ENCODE measurements at places on chromosomes 13 and 19. TPM values are rescaled to one million over a fixed set of nuclear protein-coding genes. Genes with fewer than 3 reads are reported as not detected.
A peak's percentile ranks its signal among the peaks of the same experiment; 100 is the strongest.

Gene B3GNT3
- total RNA-seq, result 0.13 TPM

Gene FUT1
- total RNA-seq, result 6.9 TPM

Gene SAFB
- total RNA-seq, result 151 TPM

Gene NOTCH3
- total RNA-seq, result 203 TPM

Gene TEX29
- total RNA-seq, result 0.44 TPM

DNA sequence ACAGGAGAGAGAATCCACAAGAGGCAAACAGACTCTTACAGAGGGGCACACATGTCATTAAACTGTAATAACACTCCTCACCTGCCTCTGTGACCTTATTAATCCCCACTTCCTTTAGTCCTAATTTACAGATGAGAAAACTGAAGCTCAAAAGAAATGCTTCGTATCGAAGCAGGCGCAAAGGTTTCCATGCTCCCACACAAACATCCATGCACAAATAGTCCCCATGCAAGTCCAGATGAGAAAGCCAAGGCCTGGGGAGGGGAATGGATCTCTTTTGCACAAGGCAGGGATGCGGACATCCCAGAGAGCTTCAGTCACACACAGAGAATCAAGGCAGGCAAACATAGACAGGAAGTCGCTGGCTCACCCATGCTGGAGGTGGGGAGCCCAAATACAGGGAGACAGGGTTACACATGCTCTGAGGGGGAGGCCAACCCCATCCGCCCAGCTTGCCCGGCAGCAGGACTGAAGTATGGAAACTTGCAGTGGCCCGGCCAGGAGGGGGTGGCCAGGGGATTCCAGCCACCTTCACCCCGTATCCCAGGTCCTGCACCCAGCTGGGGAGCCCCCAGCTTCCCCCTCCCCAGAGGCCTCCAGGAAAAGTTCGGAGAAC, 468 bp downstream of the S1PR5 start:
- peaks cover 8% of the 10 kb centered on the region for H3K4me1 ChIP-seq
- DNase-seq, result no peak
- H3K27ac ChIP-seq, result no peak overlapping the region
- peaks cover 56% of the 10 kb centered on the region for H3K27me3 ChIP-seq
- H3K36me3 ChIP-seq, result no peaks in the 10 kb centered on the region
- H3K4me3 ChIP-seq, result peak overlapping the region; percentile 67

DNA sequence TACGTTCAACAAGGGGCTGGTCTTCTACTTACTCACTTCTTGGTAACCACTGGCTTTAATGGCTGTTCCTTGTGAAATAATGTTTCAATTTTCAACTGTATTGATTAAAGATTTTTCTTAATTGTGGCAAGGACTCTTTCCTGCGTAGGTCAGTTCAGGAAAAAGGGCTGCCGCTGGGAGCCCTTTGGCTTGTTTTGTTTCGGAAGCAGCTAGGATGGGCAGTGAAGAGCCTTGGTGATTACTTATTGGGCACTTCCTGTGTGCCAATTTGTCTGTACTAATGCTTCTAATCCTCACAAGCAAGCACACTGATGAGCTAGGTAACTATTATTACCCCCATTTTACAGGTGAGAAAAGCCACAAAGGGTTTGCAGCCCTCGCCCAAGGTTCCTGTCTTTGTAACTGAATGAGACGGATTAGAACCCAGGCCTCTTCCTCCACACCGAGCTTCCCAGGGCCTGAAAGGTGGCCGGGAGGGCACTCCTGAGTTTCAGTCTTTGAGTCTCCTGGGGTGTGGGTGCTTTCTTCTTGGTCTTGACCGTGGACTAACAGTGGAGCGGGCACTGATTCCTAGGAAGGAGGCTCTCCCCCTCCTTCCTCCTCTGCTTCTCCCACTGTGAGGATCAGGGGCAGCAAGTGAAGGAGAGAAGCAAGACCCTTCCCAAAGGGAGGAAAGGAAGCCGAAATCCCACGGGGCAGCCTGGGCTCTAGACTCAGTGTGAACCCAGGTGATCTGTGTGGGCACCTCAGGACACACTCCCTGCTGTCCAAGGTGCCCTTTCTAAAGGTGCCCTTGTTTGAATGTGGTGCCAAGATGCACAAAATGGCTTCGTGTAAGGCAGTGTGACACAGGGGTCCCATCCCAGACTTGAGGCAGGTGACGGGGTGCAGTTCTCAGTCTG, 3.7 kb downstream of the COL4A2 start:
- peaks cover 26% of the 10 kb centered on the region for H3K4me1 ChIP-seq
- DNase-seq, result no peak
- H3K36me3 ChIP-seq, result peaks cover 4% of the 10 kb centered on the region
- H3K4me3 ChIP-seq, result no peak overlapping the region
- H3K27me3 ChIP-seq, result peaks cover 6% of the 10 kb centered on the region

DNA sequence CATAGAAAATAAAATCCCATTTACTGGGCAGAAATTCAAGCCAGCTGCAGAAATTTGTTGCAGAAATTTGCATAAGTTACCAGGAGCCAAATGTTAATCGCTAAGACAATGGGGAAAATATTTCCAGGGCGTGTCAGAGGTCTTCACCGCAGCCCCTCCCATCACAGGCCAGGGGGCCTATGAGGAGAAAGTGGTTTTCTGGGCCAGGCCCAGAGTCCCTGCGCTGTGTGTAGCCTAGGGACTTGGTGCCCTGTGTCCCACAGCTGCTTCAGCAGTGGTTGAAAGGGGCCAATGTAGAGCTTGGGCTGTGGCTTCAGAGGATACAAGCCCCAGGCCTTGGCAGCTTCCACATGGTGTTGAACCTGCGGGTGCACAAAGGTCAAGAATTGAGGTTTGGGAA, 278.9 kb upstream of the PCDH9 start:
- no peak overlapping the region for H3K27ac ChIP-seq
- DNase-seq, result no peak
- H3K27me3 ChIP-seq, result no peaks in the 10 kb centered on the region
- H3K4me1 ChIP-seq, result no peaks in the 10 kb centered on the region
- no peaks in the 10 kb centered on the region for H3K36me3 ChIP-seq
- no peak overlapping the region for H3K4me3 ChIP-seq

DNA sequence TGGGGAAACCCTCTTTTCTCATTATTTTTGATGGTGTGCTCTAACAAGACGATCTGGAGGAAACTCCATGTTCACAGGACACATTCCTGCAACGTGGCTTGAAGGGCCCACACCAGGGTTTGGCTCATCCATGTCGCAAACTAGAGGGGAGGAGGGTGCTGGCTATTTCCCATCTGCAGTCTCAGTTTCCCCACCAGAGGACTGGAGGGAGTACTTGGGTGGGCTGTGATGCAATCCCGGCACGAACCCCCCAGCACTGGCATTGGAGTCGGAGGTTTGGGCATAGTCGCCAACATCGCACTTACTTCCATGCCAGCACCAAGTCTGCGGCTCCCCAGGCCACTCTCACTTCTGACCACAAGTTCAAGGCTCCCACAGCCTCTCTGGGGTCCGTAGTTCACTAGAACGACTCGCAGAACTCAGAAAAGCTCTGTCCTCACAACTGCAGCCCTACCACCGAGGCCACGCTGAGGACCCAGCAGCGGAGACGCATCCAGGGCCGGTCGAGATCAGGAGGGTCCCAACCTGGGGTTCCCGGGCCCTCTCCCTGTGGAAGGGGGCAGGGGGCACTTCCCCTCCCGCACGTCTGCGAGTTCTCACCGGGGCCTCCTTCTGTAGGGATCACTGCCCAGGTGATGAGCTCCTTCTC, 165.6 kb upstream of the SOX1 start:
- no peak overlapping the region for H3K27ac ChIP-seq
- no peaks in the 10 kb centered on the region for H3K4me1 ChIP-seq
- H3K4me3 ChIP-seq, result no peak overlapping the region

DNA sequence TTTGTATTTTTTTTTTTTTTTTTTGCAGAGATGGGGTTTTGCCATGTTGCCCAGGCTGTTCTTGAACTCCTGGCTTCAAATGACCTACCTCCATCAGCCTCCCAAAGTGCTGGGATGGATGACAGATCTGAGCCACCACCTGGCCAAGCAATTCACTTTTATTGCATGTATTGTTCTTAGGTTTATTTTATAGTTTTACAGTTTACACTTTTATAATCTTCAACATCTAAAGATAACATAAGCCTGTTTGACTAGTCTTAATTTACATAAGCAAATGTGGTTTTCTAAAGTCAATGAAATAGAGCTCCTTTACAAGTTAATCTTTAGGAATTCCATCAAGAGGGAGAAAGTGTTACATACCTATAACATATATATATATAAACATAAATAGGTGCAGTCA, 9.5 kb upstream of the MPV17L2 start:
- no peak for DNase-seq
- no peak overlapping the region for H3K4me3 ChIP-seq
- H3K27me3 ChIP-seq, result no peaks in the 10 kb centered on the region
- H3K4me1 ChIP-seq, result no peaks in the 10 kb centered on the region

GRCh38 chr13:82176751-82177150, 1705.5 kb downstream of the SLITRK1 start:
- no peak for DNase-seq
- no peak overlapping the region for H3K4me3 ChIP-seq
- H3K27ac ChIP-seq, result no peak overlapping the region
- no peaks in the 10 kb centered on the region for H3K27me3 ChIP-seq

DNA sequence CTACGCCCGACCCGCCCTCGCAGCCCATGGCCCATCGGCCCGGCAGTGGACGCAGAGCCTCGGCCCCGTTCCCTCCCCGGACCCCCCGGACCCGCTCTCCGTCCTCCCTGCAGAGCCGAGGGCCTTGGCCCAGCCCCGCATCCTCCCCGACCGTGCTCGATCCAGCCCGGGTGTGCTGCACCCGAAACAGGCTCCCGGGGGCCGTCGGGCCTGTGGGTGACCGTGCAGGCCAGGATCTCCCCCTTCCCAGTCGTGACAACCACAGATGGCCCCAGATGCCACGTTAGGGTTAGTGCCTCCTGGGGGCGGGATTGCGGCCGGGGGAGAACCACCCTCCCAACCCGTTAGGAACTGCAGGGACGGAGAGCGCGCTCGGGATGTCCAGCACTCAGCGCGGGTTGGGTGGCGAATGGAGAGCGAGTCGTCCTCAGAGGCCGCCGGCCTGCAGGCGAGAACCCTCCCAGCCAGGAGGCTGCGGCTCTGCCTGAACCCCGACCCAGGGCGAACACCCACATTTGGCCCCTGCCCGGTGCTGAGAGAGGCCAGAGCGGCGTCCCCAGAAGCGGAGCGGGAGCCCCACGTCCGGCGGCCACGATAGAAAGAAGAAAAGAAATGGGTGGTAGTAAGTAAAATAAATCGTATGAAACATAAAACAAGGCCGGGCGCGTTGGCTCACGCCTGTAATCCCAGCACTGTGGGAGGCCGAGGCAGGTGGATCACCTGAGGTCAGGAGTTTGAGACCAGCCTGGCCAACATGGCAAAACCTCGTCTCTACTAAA, 6.7 kb upstream of the MADCAM1 start:
- DNase-seq, result no peak
- H3K27me3 ChIP-seq, result peaks cover 3% of the 10 kb centered on the region
- H3K4me1 ChIP-seq, result peaks cover 17% of the 10 kb centered on the region
- peak overlapping the region; percentile 78 for H3K4me3 ChIP-seq
- peak overlapping the region; percentile 78 for H3K27ac ChIP-seq

DNA sequence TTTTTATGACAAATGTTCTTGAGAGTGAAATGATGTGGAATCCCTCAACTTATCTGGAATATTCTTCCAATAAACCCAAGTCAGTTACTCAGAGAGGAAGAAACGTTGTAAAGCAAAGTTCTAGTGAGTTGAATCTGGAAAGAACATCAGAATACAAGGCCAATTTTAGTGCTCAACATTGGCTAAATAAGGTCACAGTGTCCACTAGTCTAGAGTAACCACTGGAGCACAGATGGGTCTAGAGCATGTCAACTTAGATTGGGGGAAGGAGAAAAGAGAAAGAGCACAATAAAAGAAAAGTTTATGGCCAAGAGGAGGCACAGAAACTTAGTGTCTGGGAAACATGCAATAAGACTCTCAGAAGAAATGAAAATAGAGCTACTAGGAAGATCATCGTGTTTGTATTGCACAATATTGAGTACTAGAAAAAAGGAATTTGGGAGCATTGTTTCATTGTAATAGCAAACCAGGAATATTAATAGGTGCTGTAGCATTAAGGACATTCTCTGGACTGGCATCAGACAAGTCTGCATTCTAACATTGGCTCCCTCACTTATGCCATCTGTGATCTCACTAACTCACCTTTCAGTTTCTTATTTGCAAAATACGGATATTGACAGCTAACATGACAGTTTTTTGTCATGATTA, 1318.5 kb downstream of the PCDH9 start:
- no peak for DNase-seq
- H3K36me3 ChIP-seq, result no peaks in the 10 kb centered on the region
- peaks cover 4% of the 10 kb centered on the region for H3K4me1 ChIP-seq
- no peak overlapping the region for H3K27ac ChIP-seq
- no peaks in the 10 kb centered on the region for H3K27me3 ChIP-seq
- H3K4me3 ChIP-seq, result no peak overlapping the region

GRCh38 chr13:91278888-91279287, 68.6 kb upstream of the MIR17HG start:
- no peak for DNase-seq
- H3K27me3 ChIP-seq, result no peaks in the 10 kb centered on the region
- no peaks in the 10 kb centered on the region for H3K36me3 ChIP-seq

GRCh38 chr19:18441804-18442788, 4.2 kb upstream of the ISYNA1 start:
- no peak overlapping the region for H3K4me3 ChIP-seq
- peaks cover 3% of the 10 kb centered on the region for H3K36me3 ChIP-seq
- H3K27me3 ChIP-seq, result no peaks in the 10 kb centered on the region
- no peak for DNase-seq

GRCh38 chr13:29480893-29481525, 114.5 kb downstream of the SLC7A1 start:
- no peak overlapping the region for H3K4me3 ChIP-seq
- peaks cover 9% of the 10 kb centered on the region for H3K27me3 ChIP-seq
- H3K4me1 ChIP-seq, result peaks cover 5% of the 10 kb centered on the region
- no peak overlapping the region for H3K27ac ChIP-seq
- no peak for DNase-seq
- H3K36me3 ChIP-seq, result no peaks in the 10 kb centered on the region

Data from progenitor cell of endocrine pancreas (in vitro differentiated cells).